ENCODE measurements at places on chromosomes 3 and 15.

DNA sequence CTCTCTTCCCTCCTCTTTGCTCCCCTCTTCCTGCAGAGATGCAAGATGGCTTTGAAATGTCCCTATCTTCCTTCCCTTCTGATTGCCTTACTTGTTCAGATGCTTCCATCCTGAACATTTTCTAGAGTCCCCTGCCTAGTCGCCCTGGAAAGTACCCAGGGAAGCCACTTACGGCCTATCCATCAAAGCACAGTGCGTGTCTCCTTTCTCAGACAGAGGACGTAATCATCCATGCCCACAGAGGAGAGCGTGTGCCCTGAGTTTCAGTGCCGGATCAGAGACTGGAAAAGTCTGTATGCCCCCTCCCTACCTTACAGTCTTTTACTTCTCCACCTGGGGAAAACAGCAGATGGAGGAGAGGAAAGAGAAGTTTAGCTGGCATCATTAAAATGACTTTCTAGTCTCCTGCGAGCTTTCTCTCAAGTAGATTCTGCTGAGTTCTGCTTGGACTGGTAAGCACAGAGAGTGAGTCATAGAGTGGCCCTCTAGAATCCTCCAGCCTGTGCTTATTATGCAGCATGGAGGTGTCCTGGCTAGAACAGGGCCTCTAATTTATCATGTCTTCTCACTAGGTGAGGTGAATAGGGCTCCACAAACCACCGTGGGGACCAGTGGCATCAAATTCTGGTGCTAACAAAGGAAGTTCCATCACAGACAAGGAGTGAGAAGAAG, 114.6 kb downstream of the SLCO3A1 start:
- DNase-seq: no peak

GRCh38 chr3:124217542-124217941, 225.6 kb upstream of the ROPN1 start:
- no peak for DNase-seq

- no peak for DNase-seq
Measured at GRCh38 chr3:191566469-191566868, 105.5 kb downstream of the PYDC2 start.

GRCh38 chr15:22963641-22964040, 16.5 kb downstream of the CYFIP1 start:
- no peak for DNase-seq

GRCh38 chr3:120780977-120781376, 38.4 kb downstream of the GTF2E1 start:
- DNase-seq: peak; percentile 9

DNA sequence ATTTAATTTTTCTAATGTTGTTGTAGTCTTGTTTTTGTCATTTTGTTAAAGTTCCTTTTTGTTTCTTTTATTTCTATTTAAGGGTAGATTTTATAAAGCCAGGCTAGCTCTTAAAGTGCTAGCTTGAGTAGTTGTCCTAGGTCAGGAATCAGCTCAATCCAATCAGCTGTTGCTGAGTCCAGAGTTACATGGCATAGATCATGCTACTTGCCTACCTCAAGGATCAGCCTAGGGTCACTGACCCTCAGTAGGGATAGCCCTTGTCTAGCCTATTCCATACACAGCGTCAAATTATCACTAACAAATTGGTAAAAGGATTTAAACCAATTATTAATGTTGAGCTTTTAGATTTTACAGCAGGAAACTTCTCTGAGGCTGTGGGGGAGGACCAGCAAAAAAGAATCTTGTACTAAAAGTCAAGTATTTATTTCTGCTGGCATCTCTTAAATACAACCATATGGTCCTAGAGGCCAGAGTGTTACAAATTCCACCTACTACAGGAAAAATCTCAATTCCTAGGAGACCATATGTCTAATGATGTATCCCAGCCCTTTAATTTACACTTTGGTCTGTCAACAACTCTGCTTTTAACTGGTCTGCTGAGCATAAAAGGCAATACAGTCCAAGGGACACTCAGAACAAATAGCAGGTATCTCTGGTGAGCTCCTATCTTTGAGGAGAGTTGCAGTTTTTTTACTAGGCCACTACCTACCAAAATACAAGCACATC, 138.3 kb upstream of the PTPRG start:
- no peak for DNase-seq

GRCh38 chr15:90024406-90024805, 23.3 kb downstream of the ZNF710 start:
- DNase-seq: no peak

GRCh38 chr3:129001806-129002572, 885 bp downstream of the EFCC1 start:
- DNase-seq: no peak

DNA sequence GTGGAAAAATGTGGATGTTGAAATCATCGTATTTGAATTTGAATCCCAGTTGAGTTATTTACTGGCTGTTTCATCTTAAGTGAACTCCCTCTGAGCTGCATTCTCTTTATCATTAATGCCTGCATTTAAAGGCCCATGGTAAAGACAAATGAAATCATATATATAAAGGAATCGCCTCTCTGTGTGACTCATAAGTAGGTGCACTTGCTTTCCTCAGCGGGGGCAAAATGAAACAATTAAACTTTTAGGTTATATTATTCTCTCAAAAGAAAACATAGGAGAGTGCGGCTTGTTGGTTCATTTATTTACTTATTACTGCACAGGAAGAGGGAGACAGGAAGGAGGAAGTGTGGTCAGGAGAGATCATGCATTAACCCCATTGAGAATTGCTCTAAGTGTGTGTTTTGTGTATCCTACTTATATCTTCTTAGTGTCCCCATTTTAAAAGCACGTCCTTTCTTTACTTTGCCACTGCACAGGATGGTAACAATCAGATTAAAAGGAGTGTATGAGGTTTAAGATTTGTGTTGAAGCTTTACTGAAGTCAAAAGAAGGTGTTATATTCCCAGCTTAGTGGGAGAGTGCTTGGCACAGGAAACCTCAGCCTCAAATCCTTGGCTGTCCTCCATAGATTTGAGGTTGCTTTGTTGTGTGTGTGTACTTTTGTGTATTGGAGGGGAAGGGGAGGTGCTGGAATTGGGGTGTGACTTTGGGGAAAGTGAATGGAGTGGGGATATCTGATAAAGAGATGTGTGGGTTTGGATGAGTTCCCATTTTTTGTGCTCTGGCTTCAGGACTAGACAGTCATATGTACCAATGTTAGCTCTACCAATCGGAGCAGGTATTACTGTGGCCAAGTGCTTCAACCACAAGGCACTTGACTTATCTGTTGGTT, 595.8 kb upstream of the NR2F2 start:
- DNase-seq: no peak

DNA sequence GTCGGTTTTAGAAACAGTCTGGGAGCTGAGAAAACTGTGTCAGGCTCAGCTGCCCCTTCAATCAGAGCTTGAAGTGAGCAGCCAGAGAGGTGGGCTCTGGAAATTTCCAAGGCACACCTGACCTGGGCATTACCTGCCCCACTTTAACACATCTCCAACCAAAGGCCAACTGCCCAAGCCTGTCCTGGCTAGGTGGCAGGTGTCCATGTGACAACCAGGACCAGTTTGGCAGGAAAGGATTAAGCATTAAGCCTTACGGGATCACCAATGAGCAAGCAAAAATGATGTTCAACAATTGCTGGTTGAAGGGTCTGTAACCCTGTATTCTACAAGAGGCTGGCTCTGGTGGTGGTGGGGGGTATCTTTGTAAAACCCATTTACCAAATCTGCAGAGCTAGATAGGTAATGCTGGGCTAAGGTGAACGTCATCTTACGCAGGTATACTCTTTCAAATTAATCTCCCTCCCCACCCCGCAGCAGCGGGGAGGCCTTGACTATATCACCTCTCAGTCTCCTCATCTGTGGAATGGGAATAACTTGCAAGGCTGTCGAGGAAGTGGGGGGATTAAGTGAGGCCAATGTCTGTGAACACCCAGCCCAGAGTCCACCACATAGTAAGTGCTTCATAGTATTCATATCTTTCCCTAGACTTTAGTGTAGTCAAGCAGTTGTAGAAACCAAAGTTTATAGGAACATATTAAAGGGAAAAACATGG, 183.2 kb downstream of the MEGF11 start:
- no peak for DNase-seq

DNA sequence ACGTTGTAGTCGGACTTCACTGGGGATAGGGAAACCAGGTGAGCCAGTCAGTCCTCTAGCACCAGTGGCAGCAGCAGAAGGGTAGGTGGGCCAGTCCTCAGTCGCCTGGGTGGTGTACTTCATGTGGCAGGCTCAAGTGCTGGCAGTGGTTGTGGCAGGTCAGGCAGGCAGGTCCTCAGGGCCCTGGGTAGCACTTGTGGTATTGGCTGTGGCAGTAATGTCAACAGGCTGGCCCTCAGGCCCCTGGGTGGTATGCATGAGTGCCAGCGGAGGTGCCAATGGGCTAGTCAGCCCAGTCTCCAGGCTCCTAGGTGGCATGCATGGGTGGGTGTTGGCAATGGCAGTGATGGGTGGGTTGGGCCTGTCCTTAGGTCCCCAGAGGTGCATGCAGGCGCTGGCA, 40.6 kb downstream of the FAIM start:
- no peak for DNase-seq

GRCh38 chr3:141019244-141019643, 31.9 kb upstream of the SPSB4 start:
- DNase-seq: no peak

GRCh38 chr3:33980252-33980651, 181.8 kb downstream of the PDCD6IP start:
- DNase-seq: no peak

GRCh38 chr3:9863058-9863772, 16.8 kb downstream of the CIDEC start:
- DNase-seq: no peak

DNA sequence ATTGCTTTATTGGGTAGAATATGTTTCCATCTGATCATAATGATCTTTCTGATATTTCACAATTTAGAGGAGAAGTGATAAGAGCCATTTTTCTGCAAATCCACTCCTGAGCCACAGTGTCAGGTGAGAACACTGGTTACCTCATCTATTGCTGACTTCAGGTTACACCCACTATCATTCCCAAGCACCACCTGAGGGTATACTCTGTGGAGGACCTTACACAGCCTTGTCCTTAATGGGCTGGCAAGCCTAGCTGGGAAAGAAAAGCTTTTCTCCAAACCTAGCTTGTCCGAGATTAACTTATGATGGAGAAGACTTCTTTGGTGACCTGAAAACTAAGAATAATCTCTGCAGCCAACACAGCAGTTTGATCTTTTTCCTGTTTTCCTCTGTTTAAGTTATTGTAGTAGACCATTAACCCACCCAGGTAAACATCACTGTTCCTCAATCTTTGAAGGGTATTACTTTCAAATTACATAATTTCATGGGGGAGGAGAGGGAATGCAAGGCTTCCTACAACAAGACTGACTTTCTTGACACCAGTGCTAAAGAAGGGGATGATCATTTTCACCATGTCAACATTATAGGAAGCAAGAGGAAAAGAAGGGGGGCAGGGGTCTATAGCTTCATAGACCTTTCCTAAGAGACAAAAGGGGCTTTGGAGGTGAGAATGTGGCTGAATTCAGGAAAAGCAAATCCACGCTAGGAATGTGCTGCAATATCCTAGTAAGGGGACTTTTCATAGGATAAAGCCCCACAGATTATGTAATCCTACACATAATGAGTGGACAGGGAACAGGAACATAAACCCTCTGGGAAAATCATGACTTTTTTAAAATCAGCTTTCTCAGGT, 1.7 kb downstream of the NCEH1 start:
- no peak for DNase-seq

GRCh38 chr15:93257920-93258319, 168.9 kb upstream of the RGMA start:
- no peak for DNase-seq

- DNase-seq: peak; percentile 47
Measured at GRCh38 chr15:81286621-81287121, 37.3 kb downstream of the STARD5 start.

DNA sequence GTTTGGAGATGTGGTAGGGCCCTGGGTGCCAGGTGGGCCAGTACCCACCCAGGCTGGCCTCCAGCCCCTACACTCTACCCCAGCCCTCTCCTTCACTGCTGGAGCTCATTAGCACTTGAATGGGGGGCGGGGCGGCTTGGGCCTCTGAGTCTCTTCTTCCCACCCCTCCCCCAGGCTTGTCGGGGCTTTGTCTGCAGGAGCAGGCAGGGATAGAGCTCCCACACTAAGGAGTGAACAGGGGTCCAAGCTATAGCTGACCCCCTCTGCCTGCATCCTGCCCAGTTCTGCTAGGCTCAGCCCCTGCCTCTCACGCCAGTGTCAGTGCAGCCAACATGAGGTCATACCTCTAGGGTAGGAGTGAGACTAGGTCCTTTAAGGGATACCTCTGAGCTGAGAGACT, 5.2 kb downstream of the GNAI2 start:
- no peak for DNase-seq

DNA sequence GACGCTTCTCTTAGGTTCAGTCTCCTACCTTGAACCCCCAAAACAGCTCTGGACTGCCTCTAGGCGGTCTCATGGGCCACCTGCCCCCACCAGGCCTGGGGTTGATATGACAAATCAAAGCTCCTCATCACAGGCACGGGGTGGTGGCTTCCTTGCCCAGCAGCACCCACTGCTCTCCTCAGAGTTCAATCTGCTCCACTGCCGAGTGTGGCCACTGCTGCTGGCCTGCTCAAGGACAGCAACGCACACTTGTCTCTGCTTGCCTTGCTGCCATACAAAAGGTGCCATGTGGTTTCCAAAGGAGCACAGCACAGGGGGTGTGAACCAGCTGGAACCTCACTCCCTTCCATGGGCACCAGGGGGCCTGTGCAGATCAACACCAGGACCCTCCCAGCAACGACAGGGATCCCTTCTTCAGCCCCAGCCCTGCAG, 10.2 kb downstream of the KBTBD13 start:
- DNase-seq: no peak

DNA sequence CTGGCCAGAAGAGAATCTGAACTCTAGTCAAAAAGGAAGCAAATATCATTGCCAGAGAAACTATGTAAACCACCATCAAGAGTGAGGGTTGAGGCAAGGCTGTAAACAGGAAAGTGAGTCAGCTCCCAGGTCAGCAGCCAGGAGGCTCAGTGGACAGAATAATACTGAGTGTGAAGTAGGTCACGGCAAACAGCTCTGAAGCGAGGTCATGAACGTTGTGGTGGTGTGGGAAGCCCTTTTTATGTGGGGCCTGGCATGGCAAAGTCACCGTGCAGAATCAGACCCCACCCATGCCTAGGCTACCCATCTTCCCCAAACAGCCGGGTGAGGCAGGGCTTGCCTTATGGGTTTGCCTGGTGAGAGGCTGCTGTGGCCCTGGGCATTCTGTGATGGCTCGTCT, 43.9 kb downstream of the THBS1 start:
- DNase-seq: peak; percentile 15

DNA sequence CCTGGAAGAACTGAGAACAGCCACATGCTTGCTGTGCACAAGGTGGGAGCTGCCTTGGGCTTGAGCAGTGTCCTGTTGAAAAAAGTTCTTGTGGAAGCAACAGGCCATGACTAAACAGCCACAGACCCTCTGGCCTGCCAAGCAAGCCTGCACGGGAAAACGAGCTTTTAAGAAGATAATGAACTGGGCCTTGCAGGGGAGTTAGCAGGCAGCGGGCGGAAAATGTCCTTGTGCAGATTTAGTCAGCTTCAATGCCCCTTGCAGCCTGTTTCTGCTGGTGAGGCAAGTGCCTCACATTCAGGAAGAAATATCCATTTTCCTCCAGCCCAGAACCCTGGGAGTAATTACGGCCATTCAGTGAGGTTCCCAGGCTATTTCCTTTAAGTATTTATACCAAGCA, 126.2 kb upstream of the KLHL25 start:
- DNase-seq: no peak
